ENCODE measurements at places on chromosomes 2 and 18. TPM values are rescaled to one million over a fixed set of nuclear protein-coding genes. Genes with fewer than 3 reads are reported as not detected.

DNA sequence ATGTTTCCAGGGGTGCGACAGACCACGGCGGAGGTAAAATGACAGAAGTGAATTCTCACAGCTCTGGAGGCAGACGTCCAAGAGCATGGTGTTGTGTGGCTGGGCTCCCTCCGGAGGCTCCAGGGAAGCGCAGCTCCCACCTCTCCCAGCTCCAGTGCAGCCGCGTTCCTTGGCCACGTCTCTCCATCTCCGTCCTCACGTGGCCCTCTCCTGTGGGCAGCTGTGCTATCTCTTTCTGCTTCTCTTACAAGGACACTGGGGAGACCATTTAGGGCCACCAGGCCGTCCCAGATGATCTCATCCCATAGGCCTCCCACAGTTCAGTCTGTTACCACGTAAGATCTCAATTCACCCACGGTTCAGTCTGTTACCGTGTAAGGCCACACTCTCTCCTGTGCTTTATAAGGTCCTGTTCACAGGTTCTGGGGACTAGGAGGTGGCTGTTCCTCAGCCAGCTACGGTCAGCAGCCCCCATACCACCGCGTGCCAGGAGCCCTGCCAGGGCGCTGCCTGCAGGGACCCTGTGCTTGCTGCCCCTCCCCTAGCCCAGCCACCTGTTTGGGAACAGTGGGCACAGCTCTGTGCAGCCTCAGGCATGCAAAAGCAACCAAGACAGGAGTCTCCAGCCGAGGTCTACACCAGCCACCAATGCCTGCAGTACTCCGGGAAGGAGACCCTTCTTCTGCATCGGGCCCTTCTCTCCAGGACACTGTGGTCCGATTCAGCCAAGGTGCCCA, 2.9 kb upstream of the MAB21L4 start:
- H3K36me3 ChIP-seq, result no peaks in the 10 kb centered on the region
- no peak overlapping the region for H3K27ac ChIP-seq
- peaks cover 67% of the 10 kb centered on the region for H3K4me1 ChIP-seq
- DNase-seq, result no peak
- no peak overlapping the region for H3K4me3 ChIP-seq
- peaks cover 26% of the 10 kb centered on the region for H3K27me3 ChIP-seq

The NGEF gene
- 14.4 TPM for total RNA-seq

- no peak overlapping the region for H3K4me3 ChIP-seq
- no peak overlapping the region for H3K27ac ChIP-seq
- H3K27me3 ChIP-seq, result no peaks in the 10 kb centered on the region
- H3K4me1 ChIP-seq, result peaks cover 7% of the 10 kb centered on the region
- no peak for DNase-seq
Observed at GRCh38 chr2:36466135-36466534, 110.6 kb downstream of the CRIM1 start.

The TTN gene
- total RNA-seq, result under 0.01 TPM

The KCNK3 gene
- not detected for total RNA-seq

The CETN1 gene
- total RNA-seq, result not detected

DNA sequence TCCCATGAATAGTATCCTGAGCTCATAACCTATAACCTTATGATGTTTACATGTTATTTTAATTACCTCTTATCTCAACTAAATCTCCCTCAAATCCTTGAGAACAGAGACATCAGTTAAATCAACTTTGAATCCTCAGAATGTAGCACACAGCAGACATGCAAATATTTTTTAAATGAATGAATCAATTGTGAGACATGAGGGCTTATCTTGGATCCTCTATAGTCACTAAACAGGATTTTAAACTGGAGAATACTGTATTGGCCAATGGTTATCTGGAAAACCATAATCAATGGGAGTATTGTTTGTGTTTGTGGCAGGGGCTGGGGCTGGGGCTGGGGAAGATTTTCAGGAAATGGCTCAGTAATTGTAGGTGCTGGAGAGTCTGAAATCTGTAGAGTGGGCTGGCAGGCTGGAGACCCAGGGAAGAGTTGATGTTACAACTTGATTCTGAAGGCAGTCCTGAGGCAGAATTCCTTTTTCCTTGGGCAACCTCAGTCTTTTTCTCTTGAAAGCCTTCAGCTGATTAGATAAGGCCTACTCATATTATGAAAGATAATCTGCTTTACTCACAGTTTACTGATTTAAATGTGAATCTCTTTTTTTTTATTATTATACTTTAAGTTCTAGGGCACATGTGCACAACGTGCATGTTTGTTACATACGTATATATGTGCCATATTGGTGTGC, 106.3 kb downstream of the NCOA1 start:
- H3K36me3 ChIP-seq, result no peaks in the 10 kb centered on the region
- no peak overlapping the region for H3K4me3 ChIP-seq
- no peak for DNase-seq
- H3K27me3 ChIP-seq, result no peaks in the 10 kb centered on the region
- no peak overlapping the region for H3K27ac ChIP-seq
- H3K4me1 ChIP-seq, result no peaks in the 10 kb centered on the region

- no peaks in the 10 kb centered on the region for H3K27me3 ChIP-seq
- H3K4me3 ChIP-seq, result no peak overlapping the region
- no peaks in the 10 kb centered on the region for H3K36me3 ChIP-seq
Observed at GRCh38 chr2:75594596-75594995, 33.9 kb upstream of the EVA1A start.

- no peak overlapping the region for H3K27ac ChIP-seq
- no peak overlapping the region for H3K4me3 ChIP-seq
- no peak for DNase-seq
Observed at GRCh38 chr2:98280376-98281102, 65.7 kb upstream of the CNGA3 start.

DNA sequence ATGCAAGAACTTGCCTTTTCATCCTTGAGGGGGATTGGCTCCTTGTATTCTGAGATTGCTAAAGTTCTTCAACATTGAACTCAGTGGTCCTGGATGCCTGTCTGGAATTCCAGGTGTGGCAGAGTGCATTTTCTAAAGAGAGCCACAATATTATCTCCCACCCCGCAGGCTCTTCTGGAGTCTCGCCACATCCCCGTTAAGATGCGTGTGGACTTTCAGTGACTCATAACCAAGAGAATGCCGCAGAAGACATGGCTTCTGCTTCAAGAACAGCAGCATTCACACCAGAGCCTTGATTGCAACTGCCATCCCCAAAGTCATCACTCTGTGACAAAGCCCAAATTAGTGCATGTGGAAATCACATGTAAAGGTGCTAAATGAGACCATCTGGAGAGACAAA, 142.7 kb downstream of the CDH20 start:
- H3K4me1 ChIP-seq, result no peaks in the 10 kb centered on the region
- H3K27me3 ChIP-seq, result peaks cover 11% of the 10 kb centered on the region
- no peak overlapping the region for H3K27ac ChIP-seq
- no peaks in the 10 kb centered on the region for H3K36me3 ChIP-seq
- no peak overlapping the region for H3K4me3 ChIP-seq

GRCh38 chr18:46920067-46920466, 2.7 kb downstream of the KATNAL2 start:
- H3K27ac ChIP-seq, result no peak overlapping the region
- H3K4me1 ChIP-seq, result peaks cover 18% of the 10 kb centered on the region
- no peak overlapping the region for H3K4me3 ChIP-seq
- no peaks in the 10 kb centered on the region for H3K36me3 ChIP-seq

The C2orf15 gene
- total RNA-seq, result 12.2 TPM

GRCh38 chr18:5395860-5396448, 100.4 kb upstream of the ZBTB14 start:
- H3K4me1 ChIP-seq, result no peaks in the 10 kb centered on the region
- DNase-seq, result no peak
- no peak overlapping the region for H3K27ac ChIP-seq
- H3K36me3 ChIP-seq, result no peaks in the 10 kb centered on the region
- H3K4me3 ChIP-seq, result no peak overlapping the region
- H3K27me3 ChIP-seq, result peaks cover 21% of the 10 kb centered on the region

The TUBA4B gene
- total RNA-seq, result 0.29 TPM
